K562 (cell line): ENCODE measurements at places on chromosomes 5 and 9. TPM values are rescaled to one million over a fixed set of nuclear protein-coding genes. Genes with fewer than 3 reads are reported as not detected.

The POLR3G gene
- total RNA-seq: 39.0 and 47.4 TPM in 2 replicates

The KLHL9 gene
- total RNA-seq: 0.04 and 0.13 TPM in 2 replicates

The ZFAND5 gene
- total RNA-seq: 46.5 and 48.2 TPM in 2 replicates

The PCDHA9 gene
- not detected in 2 replicates for total RNA-seq

The MARCOL gene
- total RNA-seq: not detected in 2 replicates

The LRRTM2 gene
- total RNA-seq: not detected in 2 replicates

The GCNT4 gene
- total RNA-seq: 0.02 TPM in 1 of 2 replicates, not detected in the other

The TTC23L gene
- total RNA-seq: 0.11 and 0.27 TPM in 2 replicates

The ROPN1L gene
- 0.31 and 0.36 TPM in 2 replicates for total RNA-seq

The BHMT gene
- 0.16 TPM in 1 of 2 replicates, not detected in the other for total RNA-seq

The TRPM6 gene
- 0.11 and 0.13 TPM in 2 replicates for total RNA-seq

The C9orf153 gene
- total RNA-seq: not detected in 2 replicates
